ENCODE measurements at places on chromosomes 2 and 18.

DNA sequence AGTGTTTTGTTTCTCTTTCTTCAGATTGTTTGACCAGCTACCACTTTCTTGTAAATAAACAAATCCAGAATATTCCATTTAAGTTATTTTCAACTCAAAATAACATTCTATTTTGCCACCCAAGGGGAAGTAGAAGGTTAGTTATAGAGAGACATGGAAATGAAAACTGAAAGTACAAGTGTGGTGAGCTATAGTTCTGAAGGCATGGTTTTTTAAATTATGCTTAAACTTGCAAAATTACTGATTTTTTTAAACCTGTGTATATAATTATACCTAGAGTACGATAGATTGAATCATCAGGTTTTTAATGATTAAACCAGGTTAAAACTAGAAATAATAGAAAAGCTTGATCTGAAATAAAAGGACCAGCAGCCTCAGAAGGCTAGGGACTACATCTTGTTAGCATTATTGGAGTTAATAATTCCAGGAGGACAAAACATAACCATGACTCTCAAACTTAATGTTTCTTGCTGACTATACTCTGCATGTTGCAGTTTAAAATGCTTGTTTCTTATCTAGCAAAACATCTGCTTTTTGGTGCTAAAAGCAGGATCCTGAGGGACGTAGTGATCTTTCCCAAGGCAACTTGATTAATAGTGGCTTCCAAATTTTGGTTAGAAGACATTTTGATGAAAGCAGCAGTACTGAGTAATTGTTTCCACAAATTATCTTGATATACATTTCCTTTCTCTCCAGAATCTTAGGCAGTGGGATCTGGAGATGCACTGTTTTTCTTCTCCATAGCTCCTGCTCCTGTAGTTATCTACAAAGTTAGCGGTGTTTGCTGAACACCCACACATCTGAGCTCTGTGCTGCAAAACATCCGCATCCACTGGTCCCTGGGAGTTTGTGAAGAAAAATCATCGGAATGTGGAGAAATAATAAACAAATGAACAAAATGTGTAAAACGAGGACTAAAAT, 327.2 kb upstream of the PKDCC start:
- no peak for DNase-seq

- DNase-seq: no peak
These were observed 158.4 kb downstream of the GALNT14 start for GRCh38 chr2:30979822-30980245.

- DNase-seq: no peak
These were observed 25.7 kb upstream of the RIT2 start for GRCh38 chr18:43141208-43141607.

DNA sequence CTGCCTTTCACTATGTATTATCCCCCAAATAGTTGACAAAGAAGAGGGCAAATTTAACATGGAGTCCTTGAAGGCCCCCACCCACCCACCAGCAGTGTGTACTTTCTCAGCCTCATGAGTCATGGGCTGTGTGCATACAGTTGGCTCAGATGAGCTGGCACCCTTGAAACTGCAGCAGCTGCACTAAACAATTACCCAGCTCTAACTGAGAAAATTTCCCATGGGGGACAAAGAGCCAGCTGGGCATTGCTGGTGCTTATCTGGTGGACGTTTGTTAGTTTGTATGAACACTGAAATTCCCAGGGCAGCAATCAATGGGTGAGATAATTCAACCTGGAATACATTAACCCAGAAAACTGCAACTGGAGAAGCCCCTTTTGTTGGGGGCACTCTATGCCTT, 131.7 kb downstream of the GCA start:
- DNase-seq: peak; percentile 54

DNA sequence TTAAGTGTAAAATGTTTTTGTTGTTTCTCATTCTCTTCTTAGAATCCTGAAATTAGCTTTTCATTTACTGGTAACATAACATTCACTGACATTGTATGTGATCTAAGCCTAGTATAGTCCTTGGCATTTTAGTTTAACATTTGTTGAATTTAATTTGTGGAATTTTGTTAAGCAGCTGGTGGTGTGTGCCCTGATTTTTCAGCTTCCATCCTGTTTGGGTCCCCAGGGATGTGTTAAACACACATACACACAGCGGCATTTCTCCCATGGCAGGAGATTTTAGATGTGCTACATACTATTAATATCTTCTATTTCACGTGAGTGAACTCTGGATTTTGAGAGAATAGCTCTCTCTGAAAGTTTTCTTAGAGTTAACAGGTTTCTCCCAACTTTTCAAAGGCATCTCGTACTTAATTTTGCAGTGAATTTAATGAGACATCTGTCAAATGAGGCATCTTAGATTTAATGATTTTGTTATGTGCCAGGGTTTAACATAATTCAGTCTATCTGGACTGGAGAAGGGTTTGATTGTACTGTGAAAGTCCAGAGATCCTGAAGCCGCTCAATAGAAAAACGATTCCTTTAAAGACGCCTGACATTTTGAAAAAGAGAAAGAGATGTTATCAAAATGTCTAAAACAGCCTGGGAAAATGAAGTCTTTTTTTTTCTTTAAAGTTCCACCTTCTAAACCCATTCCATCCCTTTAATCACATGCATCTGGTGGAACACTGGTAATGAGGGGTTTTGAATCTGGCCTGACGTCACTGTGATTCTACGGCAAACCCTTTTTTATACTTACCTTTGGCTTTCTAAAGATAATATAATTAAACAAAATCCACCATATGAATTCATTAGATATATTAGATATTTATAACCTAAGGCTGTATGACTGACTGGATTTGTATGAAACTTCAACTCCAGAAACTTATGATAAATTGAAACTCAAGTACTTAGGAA, 6.8 kb downstream of the PHLPP1 start:
- no peak for DNase-seq

DNA sequence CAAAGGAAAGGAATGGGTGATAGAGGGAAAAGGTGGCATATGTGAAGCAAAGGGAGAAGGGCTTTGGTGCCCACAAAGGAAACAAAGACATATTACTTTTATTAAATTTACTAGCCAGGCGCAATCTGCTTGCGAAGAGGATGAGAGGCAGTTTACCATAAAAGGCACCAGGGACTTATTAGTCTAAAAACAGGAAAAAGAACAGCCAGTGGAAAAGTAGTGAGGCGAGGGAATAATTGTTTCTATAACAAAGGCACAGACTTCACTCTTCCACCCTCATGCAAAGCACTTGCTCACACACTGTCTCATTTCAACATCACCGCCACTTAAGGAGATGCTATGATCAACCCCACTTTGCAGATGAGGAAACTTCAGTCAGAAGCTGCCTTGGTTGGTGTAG, 210.5 kb downstream of the ALPK2 start:
- no peak for DNase-seq

GRCh38 chr18:26854292-26854881, 11.1 kb downstream of the AQP4 start:
- DNase-seq: no peak

- DNase-seq: no peak
These were observed 69.0 kb upstream of the DDX18 start for GRCh38 chr2:117745537-117745936.

DNA sequence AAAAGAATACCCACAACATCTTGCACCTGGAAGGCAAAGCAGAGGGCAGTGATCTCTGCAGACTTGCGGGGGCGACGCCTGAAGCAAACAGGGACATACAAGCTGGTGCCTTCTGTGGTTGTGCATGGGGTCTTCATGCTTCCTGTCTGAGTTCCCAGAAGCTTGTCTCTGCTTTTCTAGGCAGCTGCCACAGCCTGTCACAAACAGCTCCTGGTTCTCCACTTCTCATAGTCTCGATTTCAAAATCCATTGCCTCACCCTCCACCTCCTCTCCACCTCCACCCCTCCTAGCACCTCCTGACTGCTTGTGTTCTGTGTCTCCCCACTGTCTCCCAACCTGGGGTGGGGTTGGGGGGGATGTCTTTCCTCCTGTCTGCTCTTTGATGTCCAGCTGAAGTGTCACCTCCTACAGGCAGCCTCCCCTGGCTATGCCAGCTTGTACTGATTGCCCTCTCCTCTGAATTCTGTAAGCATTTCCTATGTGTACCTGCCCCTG, 1.7 kb upstream of the PROC start:
- DNase-seq: no peak

DNA sequence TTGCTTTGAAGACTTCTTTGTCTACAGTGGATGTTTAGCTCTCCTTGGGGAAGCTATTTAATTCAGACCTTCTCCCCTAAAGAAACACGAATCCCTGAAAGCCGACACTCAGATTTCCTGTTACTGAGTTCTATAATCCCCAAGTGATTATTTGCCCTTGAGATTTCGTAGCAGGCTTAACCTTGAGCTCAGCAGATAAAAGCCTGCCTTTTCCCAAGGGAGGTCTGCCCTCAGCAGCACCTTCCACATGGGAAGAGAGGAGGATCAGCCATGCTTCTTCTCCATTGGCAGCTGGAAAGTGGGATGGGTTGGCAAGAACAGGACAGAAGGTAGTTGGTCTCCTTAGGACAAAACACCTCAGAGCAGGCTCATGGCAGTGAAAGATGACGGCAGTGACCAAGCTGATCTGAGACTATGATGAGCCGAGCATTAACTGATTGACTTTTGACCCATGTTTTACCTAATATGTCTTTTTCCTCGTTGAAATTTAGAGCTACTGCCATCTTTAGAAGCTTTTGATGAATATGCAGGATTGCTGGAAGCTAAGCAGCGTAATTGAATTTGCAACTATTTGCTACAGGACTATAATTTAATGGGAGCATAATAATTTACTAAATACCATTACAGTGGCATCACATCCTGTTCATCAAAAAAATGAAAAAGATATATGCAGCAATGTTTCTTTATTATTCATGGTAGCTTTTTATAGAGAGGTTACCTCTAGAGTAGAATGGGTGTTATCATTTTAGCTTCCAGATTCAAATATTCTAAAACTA, 511.1 kb upstream of the ID2 start:
- no peak for DNase-seq

DNA sequence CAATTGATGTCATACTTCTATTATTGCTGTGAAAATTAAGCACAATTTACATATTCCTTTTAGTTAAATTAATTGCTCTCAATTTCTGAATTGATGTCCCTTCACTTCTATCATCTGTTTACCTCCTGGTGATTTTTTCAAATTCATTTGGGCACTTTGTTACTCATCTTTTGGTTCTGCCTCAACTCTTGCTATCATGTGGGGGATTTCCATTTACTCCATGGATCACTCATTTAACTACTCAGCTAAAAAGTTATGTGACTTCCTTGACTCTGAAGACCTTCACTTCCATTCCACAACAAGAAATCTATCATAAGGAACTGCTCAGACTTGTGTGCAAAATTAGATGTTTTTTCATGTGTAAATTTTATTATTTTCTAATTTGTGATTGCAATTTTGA, 126.2 kb downstream of the EHBP1 start:
- no peak for DNase-seq

- peak; percentile 88 for DNase-seq
These were observed 4.3 kb downstream of the IGFBP5 start for GRCh38 chr2:216690853-216691741.

DNA sequence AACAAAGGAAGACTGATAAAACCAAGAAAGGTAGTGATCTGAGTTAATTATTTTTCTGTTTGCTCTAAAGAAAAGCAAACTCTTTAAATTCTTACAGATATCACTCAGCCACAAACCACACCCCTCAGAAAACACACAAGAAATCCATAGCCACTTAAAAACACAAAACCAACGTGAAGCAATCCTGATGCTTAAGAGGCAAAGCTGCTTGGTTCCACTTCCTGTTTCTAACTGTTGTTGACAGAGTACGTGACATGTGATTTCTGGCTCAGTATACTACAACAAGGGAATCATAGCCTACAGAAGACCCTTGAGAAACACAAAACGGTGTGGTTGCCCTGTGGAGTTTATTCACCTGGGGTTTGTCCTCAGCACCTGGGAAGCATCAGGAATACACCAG, 240.9 kb upstream of the APCDD1 start:
- peak; percentile 19 for DNase-seq

- DNase-seq: no peak
These were observed 92.9 kb upstream of the ST3GAL5 start for GRCh38 chr2:85981579-85982247.
